ENCODE measurements at places on chromosomes 5 and 9.

DNA sequence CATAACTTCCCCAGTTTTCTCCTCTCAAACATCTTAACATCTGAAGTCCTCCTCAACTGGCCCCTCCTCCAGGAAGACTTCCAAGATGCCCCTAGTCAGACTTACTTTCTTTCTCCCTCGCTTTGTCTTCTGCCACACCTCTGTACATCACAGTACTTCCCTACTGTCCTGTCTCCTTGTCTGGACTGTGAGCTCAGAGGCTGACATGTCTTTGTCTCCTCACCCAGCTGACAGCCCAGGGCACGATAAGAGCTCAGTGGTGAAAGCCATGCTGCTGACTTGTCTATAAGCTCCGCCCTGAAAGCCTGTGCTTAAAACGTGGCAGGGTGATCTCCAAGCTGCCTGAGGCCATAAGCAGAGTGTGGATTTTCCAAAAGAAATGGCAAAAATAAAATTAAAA lies 33.0 kb upstream of the SLC25A51 start:
- no peak for DNase-seq

DNA sequence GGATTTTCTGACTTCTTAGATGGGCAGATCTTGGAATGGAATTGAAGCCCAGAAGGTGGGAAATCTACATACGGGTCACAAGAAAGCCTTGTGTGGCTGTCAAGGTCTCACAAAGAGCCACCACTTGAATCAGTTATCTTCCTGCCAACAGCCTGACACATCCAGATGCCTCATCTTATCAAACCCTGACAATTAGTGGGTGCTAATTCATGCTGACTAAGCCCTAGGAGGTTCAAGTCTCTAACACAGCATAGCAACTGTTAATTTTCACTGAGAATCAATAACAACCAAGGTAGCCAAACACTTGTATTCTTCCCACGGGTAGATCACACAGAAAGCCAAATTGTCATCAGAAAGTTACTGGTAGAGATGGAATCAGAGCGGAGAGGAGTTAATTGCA lies 222.2 kb downstream of the TMEM167A start:
- DNase-seq, result no peak

- DNase-seq, result no peak
These were observed 122.0 kb downstream of the TLE4 start for GRCh38 chr9:79693750-79694149.

DNA sequence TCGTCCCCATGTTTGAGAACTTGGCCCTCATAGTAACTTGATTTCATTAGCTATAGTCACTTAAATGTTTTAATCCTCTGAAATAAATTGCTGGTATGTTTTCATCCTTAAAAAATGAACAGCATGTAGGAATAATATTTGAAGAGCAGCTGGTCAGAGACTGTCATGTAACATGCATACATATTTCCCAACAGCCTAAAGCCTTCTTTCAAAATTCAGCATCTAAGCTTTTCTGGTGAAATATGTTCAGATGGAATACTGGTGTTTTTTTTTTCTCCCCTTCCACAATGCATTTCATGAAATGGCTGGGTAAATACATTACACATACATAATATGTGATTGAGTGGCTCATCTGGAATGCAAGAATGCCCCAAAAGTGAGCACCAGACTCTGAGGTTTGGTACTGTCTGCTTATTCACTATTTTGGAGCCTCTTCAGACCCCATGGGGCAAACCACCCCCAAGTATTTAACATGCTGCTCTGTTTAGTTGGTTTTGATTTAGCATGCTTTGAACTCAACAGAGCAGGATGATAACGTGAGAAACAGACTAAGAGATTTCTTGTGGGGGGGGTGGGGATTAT lies 94.0 kb downstream of the SMARCA2 start:
- DNase-seq, result no peak

GRCh38 chr9:131800366-131800765 lies 60.5 kb upstream of the RAPGEF1 start:
- DNase-seq, result no peak

- no peak for DNase-seq
These were observed 643.4 kb downstream of the CCDC171 start for GRCh38 chr9:16196206-16196605.

GRCh38 chr9:114271556-114272510 lies 51.1 kb upstream of the ORM1 start:
- no peak for DNase-seq

GRCh38 chr5:22354956-22355355 lies 498.2 kb downstream of the CDH12 start:
- DNase-seq, result no peak

DNA sequence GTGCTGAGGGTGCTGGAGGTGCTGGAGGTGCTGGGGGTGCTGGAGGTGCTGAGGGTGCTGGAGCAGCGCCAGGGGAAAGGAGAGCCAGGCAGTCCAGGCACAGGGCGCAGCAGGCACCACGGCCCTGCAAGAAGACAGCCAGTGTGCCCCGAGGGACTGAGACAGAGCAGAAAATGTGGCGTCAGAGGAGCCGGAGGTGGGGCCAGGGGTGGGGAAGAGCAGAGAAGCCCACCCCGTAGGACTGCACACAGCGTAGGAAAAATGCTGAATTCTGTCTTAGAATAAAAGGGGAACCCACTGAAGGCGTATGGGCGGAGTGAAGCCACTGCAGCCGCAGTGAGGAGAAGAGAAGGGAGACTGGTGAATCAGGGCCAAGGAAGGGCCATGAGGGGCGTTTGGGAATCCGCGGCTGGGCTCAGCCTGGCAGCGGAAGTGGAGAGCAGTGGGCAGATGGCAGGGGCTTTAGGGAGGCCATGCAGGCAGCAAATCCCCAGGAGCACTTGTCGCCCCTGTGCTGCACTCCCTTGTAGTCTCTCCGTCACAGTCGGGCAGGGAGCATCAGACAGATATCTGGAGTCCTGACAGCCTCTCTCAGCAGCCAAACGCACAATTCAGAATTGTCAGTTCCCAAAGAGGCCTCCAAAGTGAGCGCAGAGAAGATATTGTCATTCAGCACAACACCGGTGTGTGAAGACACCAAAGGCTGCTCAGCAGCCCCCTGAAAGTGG lies 35.9 kb upstream of the LECT2 start:
- no peak for DNase-seq

GRCh38 chr9:22052376-22052945 lies 43.4 kb upstream of the CDKN2B start:
- DNase-seq, result peak; percentile 7

GRCh38 chr5:42598311-42598710 lies 158.3 kb upstream of the CCDC152 start:
- DNase-seq, result no peak

- no peak for DNase-seq
These were observed 26.0 kb downstream of the CHSY3 start for GRCh38 chr5:129930221-129930620.

- no peak for DNase-seq
These were observed 14.0 kb downstream of the SNX18 start for GRCh38 chr5:54531546-54531945.

DNA sequence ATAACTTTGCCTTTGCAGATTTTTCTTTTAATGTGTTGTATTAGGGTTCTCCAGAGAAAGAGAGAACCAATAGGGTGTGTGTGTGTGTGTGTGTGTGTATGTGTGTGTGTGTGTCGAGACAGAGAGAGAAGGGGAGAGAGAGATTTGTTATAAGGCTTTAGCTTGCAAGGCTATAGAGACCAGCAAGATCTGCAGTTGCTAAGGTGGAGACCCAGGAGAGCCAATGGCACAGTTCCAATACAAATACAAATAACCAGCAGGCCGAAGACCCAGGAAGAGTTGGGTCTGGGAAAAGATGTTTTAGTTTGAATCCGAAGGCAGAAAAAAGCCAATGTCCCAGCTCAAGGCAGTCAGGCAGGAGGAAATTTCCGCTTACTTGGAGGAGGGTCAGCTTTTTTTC lies 23.0 kb downstream of the TMOD1 start:
- no peak for DNase-seq

DNA sequence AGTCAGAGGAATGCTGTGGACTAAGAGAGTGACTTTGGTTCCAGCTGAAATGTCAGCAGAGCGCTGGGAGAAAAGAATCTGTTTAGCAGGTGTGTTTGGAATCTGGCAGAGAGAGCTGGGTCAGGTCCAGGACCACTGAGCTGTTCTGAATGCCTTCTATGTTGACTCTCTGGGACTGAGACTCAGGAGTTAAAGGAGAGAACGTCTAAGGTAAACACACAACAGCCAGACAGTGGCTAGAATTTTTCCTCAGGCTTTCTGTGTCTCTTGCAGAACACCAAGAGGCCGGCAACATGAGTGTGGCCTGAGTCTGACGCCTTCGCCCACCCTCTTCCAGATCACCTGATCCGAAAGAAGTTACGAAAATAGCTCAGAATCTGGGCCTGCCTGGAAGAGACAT lies 107.2 kb upstream of the ZNF462 start:
- DNase-seq, result no peak

- no peak for DNase-seq
These were observed 559.6 kb downstream of the CETN3 start for GRCh38 chr5:89849830-89850512.

DNA sequence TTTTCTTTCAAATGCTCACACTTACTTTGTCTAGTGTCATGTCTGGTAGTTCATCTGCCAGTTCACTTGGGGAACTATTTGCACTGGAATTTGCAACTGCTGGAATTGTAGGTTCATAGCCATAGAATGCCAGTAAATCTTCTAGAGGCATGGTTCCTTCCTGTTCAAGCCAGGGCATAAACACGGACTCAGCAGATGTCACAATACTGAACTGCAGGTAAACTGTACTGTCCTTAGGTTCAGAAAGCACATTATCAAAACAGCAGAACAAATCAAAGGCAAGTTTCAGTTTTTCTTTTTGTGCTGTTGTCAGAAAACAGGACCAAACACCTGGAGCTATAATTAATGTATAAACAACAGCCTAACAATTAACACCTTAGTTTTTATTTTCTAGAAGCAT lies 13.1 kb downstream of the MIER3 start:
- no peak for DNase-seq

GRCh38 chr5:43627028-43627427 lies 24.0 kb downstream of the NNT start:
- DNase-seq, result peak; percentile 69

DNA sequence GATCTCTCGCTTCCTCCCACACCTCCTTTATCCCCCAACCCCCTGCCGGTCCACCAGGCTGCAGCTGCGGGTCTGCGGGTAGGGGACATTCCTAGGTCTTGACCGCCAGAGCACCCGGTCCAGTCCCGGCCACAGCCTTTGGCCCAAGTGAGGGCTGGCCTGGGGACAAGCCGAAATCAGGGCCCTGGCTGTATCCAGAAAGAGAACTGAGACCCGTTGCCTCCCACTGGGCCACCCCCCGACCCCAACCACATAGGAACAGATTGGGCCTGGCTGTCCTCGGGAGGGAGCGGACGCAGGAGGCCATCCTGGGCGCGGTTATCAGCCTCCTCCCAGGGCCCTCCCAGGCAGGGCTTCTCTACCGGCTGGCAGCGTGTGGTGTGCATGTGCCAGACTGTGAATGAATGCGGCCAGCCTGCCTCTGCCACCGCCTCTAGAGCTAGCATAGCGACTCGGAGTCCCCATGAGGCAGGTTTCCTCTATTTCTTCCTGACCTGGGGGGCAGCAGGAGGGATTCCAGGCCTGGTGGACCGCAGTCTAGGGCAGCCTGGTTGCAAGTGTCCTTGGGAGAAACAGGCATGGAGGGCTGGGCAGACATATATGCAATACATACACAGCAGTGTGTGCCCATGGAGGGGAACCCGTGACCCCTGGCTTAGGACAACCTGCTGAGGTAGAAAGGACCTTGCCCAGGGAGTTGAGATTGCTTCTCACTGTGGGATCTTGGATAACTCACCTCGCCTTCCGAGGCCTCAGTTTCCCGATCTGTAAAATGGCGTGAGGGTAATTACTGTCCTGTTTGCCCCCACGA lies 1.2 kb downstream of the N4BP3 start:
- DNase-seq, result no peak

- DNase-seq, result no peak
These were observed 68.9 kb upstream of the LPAR1 start for GRCh38 chr9:111107141-111107540.

DNA sequence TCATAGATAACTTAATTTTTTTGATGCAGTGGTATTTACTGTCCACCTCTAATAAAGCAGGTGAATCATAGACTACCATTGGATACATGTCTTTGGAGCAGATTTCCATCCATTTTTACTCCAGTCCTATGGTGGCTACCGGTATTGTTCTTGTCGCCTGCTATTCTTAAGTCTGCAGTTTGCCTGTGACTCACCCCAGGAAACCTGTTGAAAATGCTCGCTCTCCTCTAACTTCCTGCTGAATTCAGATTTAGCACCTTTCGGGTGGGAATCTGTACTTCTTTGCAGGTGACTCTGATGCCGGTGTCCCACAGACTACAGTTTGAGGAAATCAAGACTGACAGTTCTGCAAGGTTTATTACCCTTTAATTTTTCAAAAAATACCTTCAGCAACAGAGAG lies 58.8 kb upstream of the DHFR start:
- no peak for DNase-seq

DNA sequence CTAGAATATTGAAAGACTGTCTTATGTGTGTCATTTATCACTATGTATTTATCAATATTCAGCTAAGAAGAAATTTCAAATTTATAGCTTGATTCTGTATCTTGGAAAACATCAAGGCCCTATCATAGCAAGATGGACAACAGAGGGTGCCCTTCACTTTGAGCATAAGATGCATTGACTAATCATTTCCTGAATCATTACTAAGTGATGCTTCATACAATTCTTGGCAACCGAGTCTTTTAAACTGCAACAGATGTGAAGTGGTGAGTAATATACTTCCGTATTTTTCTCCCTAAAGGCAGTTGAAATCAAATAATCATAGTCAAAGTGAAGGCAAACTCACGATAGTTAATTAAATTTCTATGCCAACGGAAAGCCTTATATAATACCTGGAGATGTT lies 318.6 kb upstream of the RGMB start:
- DNase-seq, result peak; percentile 75

GRCh38 chr9:125603478-125604021 lies 103.5 kb downstream of the MAPKAP1 start:
- no peak for DNase-seq

DNA sequence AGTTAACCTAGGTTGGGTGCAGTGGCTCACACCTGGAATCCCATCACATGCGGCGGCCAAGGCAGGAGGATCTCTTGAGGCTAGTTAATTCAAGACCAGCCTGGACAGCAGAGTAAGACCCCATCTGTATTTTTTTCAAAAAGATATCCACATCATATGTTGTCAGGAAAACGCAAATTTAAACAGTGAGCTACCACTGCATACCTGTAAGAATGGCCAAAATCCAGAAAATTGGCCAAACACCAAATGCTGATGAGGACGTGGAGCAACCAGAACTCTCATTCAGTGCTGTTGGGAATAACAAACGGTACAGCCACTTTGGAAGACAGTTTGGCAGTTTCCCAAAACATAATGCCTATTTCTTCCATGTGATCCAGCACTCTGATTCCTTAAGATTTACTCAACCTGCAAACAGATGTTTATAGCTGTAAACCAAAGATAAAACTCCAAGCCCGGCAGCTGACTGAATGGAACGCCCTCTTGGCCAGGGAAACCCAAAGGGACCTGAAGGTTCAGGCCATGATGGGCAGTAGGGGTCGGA lies 12.4 kb downstream of the CEL start:
- DNase-seq, result no peak

Data from NCI-H446 (cell line).